ENCODE measurements at places on chromosomes 2 and 18.

GRCh38 chr2:217468042-217468830, 534.6 kb downstream of the TNS1 start:
- no peak for DNase-seq

DNA sequence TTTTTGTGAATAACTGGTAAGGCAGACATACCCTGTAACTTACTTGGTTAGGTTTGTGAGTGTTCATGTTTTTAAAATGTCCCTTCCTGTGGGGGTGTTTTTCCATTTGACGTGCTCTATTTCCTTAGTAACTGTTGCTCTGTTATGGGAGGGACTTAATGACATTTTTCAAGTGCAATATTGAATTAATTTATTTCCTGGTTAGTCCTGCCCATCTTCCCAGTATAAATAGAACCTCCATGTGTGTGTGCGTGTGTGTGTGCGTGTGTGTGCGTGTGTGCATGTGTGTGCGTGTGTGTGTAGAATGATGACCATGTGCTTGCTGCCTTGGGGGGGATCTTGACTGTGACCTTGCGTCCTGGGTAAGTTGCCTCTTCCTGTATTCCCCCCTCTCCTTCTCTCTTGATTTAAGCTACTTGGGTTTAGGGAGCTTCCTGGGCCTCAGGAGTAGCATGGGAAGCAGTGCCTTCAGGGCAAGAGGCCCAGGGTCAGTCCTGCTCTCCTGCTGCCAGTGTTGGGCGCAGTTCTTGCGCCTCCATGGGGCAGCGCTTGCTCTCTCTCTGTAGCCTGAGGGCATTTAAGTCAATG, 163.9 kb downstream of the LDLRAD4 start:
- peak; percentile 73 for DNase-seq

DNA sequence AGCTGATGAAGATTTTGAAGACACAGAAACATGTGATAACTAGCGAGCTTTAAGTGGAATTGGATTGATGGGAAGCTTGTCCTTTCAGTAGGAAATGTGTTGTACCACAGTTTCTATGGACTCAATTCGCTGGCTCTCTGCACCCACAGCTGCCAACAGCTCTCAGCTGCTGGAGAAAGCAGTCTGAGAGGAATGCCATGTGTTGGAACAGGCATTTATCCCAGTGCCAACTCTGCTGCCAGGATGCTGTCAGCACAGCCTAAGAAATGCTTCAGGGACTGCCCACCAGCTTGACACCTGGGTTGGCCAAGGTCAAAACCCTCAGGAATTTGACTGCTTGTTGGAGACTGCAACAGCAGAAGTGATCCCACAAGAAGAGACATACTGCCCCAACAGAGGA, 193.0 kb upstream of the THSD7B start:
- peak; percentile 59 for DNase-seq

DNA sequence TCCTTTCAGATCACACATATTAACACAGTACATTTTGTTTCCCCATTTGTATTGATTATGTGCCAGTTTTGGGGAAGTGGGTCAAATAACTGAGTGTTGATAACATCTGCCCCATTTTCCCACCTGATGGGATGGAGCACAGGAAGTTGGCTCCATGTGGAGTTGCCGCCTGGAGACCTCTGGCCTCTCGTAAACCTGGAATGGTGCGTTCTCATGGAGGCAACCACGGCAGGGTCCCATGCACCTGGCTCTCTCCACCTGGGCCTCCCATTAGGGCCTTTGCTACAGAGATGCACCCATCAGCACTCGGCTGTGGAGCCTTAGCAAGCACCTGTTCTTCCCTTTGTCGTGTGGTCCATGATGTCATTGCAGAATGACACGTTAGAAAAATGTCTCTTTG, 130.6 kb downstream of the MBP start:
- no peak for DNase-seq

DNA sequence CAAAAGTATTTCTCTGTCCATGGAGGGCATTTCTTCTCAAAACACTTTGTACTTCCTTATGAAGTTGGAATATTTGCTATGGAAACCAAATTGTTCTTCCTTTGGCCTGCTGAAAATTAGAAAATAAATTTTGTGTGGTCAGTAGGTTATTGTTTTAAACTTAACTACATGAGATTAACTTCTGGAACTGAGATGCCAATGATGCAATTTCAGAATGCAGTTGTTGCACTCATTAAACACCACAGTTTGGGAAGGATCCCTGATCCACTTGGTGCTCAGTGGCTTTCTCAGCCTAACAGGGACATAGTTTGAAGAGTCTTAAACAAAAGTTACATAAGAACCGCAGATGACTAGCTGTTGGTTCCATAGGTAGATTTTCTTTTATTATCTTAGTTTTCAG, 23.3 kb upstream of the IL1R1 start:
- no peak for DNase-seq

- no peak for DNase-seq
Observed at GRCh38 chr2:191329841-191330240, 84.6 kb downstream of the MYO1B start.

GRCh38 chr2:80363791-80364349, 59.3 kb upstream of the LRRTM1 start:
- no peak for DNase-seq

DNA sequence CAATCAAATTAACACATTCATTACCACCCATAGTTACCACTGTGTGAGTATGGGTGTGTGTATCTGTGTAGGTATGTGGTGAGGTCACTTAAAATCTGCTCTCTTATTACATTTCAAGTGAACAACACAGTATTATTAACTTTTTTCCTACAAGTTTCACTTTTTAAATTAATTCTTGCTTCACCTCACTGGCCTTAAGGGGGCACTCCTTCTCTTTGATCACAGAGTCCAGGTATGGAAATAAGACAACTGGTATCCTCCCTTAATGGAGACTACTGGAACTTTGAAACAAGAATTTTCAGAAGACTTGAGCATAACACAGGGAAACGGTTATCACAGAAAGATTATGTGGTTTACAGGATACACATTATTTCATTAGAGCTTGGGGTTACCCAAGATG, 255.8 kb downstream of the ASXL3 start:
- DNase-seq = no peak

- DNase-seq = no peak
Observed at GRCh38 chr2:220228310-220229006, 601.0 kb downstream of the SLC4A3 start.

DNA sequence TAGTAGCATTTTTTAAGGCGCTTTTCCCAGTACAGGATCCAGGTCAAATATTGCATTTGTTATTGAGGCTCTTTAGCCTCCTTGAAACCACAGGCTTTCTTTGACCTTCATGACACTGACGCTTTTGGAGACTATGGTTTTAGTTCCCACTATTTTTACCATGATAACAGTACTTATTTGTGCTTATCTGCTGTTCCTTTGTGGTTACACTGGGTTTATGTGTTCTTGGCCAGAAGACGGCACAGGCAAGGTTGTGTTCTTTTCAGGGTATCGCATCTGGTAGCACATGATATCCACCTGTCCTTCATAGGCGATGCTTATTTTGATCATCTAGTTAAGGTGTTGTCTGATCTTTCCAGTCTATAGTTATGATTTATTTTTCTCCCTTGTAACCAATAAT, 16.8 kb upstream of the MBOAT2 start:
- DNase-seq = no peak

DNA sequence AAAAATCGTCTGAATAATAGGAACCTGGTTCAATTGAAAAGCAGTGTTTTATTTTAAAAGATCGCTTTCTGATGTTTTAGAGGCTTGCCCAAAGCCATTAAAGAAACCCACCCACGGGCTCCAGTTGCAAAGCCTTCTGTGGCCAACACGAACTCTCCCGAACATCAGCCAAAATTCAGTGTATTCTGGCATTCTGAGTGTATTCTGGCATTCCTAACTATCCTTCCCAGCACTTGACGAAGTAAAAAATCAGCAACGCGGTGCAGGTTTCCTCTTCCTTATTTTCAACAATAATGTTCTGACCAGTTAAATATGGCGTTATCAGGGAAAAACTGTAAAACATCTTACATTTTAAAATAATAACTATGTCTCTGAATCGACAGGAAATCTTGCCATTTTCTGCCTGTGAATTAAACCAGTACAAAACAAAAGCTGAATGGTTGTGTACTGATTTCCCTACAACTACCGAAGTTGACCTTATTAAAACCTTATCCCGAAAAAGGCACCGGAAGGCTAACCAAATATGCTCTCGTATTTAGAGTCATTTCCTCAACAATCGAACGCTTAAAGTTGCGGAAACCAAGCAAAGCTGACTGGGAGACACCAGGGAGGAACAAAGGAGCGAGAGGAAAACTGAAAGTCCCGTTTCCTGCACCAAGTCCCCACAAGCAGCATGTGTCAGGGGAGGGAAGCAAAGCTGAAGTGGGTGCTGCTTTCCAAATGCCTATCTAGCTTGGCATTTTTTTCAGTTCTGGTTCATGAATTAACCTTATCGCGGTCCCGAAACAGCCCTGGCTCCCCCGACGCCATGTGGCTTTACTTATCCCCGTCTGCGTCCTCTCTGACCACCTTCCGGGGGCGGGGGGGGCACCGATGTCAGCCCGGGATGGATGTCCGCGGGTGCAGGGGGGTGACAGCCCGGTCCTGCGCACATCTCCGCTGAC, 44.3 kb downstream of the ZNF516 start:
- peak; percentile 79 for DNase-seq

DNA sequence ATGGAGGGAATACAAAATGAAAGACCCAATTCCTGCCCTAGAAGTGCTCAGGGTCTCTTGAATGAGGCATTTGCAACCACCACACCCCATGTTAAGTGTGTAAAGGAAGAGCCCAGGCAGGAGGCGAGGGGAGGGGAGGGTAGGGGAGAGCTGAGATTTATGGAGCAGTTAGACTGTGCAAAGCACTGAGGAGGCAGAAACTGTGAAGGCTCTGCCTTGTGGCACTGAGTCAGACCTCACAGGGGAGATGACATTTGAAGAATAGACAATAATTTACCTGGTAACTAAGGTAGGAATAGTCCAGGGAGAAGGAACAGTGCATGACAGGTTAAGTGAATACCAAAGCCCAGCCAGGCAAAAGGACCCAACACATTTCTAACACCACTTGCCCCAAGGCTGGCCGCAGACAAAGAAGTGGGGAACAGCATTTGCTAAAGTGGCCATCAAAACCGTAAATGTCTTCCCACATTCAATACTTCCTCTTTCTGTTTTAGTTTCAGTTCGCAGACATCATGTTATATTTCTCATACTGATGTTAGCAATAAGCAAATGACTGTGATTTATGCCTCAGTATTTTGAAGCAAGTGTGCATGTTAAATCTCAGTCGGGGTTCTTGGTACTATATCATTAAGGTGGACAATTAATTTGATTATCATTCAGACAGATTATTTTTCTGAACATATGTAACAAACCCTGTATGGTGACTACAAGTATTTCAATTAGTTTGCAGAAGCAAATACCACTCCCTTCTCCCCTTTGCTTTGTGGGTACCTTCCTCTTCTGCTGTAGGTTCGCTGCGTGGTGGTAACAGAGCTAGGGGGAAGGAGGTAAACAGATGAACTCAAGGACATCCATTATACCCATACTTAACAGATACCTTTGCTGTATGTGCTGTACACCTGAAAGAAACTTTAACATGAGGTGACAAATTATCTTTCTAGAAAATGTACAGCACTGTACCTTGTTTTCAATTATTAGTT, 27.5 kb downstream of the CDH20 start:
- no peak for DNase-seq

GRCh38 chr2:164145093-164145987, 409.5 kb upstream of the FIGN start:
- DNase-seq = no peak

DNA sequence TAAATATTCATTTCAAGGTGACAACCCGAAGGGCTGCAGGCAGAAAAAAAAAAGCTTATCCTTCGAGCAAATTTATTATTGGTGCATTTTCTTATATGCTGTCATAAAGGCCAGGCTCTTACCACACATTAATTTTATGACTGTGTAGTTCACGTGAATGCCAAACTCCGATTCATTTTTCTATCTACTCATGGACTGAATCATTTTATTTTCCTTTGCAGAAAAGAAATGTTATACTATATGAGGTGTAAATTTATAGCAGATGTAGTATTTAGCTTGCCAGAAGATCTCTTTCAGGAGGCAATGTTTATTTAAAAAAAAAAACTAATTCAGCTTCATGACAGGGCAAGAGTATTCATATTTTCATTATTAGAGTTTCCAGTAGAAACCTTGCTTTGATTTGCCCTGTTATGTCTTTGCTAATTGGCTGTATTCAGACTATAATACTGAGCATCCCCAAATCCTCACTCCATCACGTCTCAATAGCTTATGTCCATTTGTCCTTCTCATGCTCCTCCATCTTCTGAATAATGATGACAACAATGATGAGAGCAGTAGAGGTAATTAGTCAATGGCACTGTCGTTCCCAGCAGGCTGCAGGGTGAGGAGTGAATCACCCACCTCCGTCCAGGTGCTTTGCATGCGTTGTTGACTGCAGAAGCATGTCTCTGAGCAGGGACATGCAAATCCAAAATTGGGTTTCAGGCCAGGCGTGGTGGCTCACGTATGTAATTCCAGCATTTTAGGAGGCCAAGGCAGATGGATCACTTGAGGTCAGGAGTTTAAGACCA, 101.1 kb upstream of the RAB12 start:
- no peak for DNase-seq

- no peak for DNase-seq
Observed at GRCh38 chr18:9708434-9709303, 568 bp downstream of the RAB31 start.

DNA sequence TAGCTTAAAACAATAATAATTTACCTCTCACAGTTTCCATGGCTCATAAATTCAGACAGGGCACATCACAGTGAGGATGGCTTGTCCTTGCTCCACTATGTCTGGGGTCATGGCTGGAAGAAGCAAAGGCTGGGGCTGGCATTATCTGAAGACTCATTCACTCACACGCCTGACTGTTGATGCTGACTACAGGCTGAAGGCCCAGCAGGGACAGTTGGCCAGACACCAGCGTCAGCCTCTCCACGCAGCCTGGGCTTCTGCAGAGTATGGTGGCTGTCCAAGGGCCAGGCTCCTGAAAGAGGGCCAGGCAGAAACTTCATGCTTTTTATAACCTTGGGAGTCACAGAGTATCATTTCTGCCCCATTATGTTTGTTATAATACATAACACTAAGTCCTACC, 33.4 kb downstream of the YPEL5 start:
- no peak for DNase-seq

- DNase-seq = no peak
Observed at GRCh38 chr2:230324503-230324902, 2.5 kb upstream of the SP140L start.

DNA sequence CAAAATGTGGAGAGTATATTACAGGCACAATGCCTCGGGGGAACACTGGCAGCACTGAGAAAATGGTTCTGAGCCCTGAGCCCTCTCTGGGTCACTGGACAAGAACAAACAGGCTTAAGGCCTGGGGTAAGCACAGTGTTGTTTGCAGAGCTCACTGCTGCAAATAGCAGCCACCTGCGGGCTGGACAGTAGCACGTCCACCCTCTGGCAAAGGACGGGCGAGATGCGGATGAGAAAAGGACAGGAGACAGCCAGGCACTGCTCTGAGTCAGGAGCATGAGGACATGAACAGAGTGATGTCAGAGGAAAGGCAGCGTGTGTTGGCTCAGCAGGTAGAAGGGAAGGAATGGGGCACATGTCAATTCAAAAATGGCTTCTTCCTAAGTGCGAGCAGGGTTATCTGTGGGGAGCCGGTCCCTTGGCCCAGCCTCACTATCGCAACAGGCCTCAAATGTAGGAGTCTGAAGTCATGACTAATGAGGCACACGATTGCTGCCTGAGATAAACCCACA, 25.9 kb upstream of the NEB start:
- DNase-seq = no peak

GRCh38 chr18:58195278-58195765, 151.3 kb downstream of the NEDD4L start:
- no peak for DNase-seq

GRCh38 chr18:60663060-60663989, 290.8 kb upstream of the MC4R start:
- no peak for DNase-seq
